Activated naive CD4-positive, alpha-beta T cell (primary cell): ENCODE measurements at places on chromosomes 5 and 9.

GRCh38 chr5:38935437-38935836 is 89.6 kb downstream of the OSMR start:
- no peak for DNase-seq

- DNase-seq, result no peak
Observed at GRCh38 chr9:70438341-70438928, 24.0 kb upstream of the KLF9 start.

DNA sequence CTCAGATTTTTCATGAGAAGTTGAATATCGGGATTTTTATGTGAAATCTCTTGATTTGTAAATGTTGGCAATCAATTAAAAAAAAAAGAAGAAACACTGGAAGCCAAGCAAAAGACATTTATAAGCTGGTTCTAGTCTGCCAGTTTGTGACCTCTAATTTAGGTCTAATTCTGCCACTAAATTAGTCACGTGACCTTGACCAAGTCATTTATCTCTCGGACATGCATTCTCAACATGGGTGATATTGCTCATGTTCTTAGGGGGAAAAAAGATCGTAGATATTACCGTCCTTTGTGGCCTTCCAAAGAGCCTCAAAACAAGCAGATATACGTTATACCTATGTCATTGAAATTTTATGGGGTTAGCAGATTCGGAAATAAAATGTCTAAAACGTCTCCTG is 52.9 kb upstream of the PTPDC1 start:
- DNase-seq, result no peak

- no peak for DNase-seq
Observed at GRCh38 chr9:805151-805550, 36.3 kb upstream of the DMRT1 start.

- DNase-seq, result no peak
Observed at GRCh38 chr5:33482335-33482734, 41.6 kb downstream of the TARS1 start.

DNA sequence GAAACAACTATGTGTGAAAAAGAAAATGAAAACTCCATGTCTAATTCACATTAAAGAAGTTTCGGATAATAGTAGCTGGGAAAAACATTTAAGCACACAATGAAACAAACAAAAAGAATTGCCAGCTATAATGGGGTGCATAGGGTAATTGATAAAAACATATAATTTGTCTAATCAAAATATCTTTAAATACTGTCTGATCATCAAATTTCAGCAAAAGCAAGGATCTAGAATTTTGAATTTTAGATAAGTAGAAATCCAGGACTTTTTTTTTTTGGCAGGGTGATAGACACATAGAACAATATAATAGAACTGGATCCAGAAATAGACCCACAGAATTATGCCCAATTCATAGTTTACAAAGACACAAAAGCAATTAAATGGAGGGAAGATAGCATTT is 585.0 kb downstream of the TAF11L14 start:
- no peak for DNase-seq

GRCh38 chr9:26947736-26948135 is 694 bp upstream of the PLAA start:
- no peak for DNase-seq

GRCh38 chr5:159331093-159331973 is 1.0 kb upstream of the IL12B start:
- DNase-seq, result peak; percentile 30

- no peak for DNase-seq
Observed at GRCh38 chr9:129553277-129553676, 67.6 kb downstream of the C9orf50 start.

DNA sequence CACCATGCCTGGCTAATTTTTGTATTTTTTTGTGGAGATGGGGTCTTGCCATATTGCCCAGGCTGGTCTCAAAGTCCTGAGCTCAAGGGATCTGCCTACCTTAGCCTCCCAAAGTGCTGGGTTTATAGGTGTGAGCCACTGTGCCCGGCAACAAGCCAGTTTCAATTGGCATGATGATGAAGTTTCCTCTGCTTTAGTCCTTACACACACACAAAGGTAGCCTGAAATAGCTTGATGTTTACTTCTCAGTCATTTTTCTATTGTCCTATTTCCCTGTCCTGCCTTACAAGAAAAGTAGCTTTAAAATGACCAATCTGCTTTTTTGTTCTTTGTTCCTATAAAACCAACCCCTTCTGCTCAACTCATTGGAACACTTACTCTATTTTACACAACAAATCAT is 33.6 kb downstream of the PDE6A start:
- DNase-seq, result no peak

- DNase-seq, result no peak
Observed at GRCh38 chr5:148090146-148090772, 26.5 kb downstream of the SPINK5 start.
